ENCODE measurements at places on chromosomes 6 and 20.

DNA sequence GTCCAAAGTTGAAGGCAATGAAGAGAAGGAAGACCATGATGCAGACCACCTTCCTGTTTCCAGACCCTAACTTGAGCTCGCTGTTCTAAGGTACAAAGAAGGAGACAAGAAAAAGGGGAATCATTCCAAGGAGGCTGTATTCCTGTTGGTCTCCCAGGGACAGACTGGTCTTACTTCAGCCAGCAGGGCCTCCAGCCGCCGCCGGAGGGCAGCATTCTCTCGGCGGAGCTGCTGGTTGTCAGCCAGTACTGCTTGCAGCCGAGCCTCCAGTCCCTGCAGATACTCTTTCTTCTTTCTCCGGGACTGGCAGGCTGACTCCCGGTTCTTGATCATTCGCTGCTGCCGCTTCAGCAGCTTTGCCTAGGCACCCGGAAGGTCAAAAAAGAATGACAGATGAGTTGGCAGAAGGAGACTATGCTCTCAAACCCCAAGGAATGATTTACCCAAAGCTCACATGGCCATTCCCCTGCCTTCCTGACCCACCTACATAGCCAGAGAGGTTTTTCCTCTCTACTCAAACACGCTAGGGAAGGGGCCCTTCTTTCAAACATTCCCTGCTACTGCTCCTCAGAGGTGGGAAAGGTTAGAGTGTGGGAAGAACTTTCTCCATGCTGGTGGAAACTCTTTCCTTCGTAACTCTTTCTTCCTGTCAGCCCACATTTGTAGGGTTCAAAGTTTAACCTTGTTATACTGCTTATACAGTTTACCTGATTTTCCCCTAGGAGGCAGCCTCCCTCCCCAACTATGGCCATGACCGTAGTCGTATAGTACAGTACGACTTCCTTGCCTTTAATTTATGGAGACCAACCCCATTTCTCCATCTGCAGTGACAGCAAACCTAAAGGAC, 9.0 kb downstream of the ATF6B start:
- DNase-seq, result peak; percentile 32

DNA sequence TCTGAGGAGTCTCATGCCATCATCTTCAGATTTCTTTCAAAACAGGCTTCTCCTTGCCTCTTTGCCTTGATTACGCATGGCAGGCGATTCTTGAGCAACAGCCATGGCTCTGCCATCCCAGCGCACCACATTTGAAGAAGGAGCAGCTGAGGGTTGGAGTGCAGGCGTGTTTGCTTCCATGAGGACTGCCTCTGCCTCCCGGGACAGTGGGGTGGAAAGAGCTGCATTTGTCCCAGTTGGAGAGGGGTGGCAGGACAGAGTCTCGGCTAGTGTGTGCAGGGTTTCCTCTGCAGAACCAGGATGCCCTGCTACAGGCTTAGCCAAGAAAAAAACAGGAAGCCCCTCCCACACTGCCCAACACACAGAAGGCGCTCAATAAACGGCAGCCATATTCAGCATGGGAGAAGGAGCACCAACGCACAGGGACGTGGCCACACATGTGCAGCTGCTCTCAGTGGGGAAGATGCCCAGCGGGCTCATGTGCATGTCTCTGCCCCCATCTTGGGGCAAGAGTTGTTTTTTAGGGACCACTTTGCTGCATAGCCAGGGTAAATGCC, 36.6 kb downstream of the IRF4 start:
- no peak for DNase-seq

GRCh38 chr6:146297815-146298214, 245.8 kb upstream of the RAB32 start:
- DNase-seq, result no peak

- peak; percentile 19 for DNase-seq
Observed at GRCh38 chr6:31272836-31273626, 1.1 kb upstream of the HLA-C start.

GRCh38 chr6:21246075-21246474, 347.5 kb upstream of the SOX4 start:
- DNase-seq, result no peak

DNA sequence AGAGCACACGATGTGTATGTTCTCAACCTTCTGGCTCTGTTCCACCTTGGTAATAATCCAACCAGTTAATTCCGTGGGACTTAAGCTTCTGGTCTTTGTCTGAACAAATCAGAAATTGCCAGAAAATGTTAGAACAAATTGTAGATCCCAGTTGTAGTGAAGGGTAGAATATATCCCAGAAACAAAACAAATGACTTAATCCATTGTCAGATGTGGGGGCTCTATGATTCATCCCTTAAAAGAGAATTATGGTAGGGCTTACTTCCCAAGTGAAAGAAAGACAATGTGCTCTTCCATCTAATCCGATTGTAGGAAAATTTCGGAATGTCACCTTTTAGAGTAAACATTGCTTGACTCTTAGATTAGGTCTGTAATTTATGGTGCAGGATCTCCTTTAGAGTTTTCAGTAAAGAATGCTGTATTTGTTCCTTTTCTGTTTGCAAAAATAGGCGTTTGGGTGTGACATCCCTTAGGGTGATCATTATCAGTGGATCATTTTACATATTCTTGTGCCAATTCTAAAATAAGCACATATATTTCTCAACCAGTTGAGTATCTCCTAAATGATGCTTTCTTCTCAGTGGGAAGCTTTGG, 234.5 kb upstream of the ZNF217 start:
- DNase-seq, result no peak

DNA sequence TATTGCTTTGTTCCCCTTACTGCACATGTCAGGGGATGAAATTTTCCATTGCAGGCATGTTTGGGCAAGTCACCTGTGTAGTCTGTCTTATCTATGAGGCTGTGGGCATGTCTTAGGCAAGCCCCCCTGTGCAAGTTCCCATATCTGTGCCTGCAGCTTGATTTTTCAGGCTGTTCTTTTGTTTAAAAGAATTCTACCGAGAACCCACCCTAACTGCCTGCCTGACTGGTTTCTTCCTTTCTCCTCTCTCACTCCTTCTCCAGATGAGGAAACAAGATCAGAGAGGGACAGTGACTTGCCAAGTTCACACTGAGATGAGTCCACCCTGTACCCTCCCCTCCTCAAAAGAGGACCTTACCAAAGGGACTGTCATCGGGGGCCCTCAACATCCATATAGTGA, 11.0 kb downstream of the TREML2 start:
- DNase-seq, result no peak

DNA sequence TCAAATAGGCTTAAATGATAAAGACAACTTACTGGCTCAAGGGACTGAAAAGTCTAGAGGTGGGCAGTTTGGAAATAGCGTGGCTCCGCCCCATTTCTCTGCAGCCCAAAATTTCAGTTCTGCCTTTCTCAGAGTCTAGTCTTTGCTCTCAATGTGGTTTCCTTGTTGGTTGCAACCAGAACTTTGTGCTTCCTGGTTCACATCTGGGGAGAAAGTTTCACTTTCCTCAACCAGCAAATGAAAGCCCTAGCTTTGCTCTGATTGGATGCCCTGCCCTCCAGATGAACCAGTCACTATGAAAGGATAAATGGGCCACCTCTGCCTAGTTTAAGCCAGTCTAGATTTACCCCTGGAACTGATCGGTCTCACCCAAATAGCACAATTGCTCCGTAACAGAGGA, 14.9 kb downstream of the SYCP2L start:
- DNase-seq, result no peak

DNA sequence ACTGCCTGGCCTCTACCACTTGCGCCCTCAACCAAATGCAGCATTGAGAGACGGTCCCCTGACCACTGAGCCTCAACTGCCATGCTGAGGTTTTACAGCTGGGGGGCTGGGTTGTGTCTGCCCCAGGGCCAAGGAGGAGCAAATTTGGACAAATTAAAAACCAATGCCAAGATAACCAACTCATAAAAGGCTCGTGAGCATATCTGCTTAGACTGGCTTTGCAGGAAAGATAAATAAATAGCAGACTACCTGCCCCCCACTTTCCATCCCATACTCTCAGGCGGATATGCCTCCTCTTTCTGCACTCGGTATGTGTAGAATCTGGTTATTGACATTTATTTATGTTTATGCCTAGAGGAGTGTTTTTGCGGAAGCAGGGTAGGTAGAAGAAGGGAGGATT, 76.8 kb downstream of the ZDHHC14 start:
- no peak for DNase-seq

GRCh38 chr6:159753081-159753872, 8.6 kb upstream of the ACAT2 start:
- no peak for DNase-seq

- DNase-seq, result no peak
Observed at GRCh38 chr6:15280028-15280427, 34.2 kb downstream of the JARID2 start.

DNA sequence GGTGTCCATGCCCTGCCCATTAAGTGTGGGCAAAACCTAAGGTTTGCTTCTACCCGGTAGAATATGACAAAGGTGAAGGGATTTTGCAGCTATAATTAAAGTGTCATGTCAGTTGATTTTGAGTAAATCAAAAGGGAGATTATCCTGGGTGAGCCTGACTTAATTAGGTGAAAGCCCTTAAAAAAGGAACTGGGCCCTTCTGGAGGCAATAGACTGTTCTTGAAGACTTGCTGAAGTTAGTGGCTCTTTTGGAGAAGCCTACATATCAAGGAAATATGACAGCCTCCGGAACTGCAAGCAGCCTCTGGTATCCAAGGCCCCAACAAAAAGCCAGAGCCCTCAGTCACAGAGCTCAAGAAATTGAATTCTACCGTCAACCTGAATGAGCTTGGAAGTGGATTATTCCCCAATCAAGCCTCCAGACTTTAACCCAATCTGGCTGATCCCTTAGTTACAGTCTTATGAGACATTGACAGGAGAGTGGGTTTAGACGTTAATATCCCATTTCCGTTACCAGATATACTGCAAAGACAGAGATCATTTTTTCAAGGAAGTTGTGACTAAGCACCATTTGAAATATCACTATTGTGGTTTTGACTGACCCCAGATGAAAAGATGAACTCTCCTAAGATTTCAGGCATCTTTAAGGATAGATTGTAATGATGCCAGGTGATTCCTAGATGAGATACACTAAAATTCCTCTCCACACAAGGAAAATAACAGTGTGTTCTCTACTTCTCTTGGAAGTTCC, 303.4 kb downstream of the PLCB1 start:
- no peak for DNase-seq

All from T-helper 2 cell (primary cell).